ENCODE measurements at places on chromosomes 6 and 20.
A peak's percentile ranks its signal among the peaks of the same experiment; 100 is the strongest.

- no peak for DNase-seq
Observed at GRCh38 chr6:1124885-1125284, 187.0 kb upstream of the FOXQ1 start.

DNA sequence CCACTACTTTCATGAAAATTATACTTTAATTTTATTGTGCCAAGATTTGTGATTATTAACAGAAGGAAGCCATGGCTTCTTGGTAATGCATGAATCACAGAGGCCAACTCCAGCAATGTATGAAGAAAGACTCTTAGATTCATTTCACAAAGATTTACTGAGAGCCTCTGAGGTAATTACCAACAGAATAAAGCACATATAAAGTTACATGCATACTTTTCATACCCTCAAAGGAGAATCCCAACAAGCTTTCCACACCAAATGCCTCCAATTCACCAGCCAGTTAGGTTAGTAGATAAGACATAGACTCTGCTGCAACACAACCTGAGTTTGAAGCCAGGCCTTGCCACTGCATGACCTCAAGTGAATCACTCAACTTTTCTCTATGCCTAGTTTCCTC, 41.9 kb downstream of the HBS1L start:
- DNase-seq = no peak

DNA sequence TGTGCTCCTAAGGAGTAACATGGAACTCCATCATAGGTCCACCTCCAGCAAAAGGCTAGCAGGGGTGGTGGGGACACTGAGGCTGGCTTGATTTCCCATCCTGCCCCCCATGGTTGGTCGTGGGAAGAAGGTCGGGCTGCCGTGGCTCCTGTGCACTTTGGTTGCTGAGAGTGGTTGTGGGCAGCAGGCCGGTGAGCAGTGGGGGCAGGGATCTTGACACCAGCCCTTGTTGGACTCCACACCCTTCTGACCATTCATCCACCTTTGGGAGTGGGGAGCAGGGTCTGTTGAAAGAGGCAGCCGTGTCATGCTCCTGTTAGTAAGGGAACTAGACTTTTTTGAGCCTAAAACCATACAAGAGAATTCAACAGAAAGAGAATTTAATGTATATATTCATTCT, 175.2 kb downstream of the ARID1B start:
- no peak for DNase-seq

- no peak for DNase-seq
Observed at GRCh38 chr6:149013586-149014344, 266.9 kb downstream of the UST start.

DNA sequence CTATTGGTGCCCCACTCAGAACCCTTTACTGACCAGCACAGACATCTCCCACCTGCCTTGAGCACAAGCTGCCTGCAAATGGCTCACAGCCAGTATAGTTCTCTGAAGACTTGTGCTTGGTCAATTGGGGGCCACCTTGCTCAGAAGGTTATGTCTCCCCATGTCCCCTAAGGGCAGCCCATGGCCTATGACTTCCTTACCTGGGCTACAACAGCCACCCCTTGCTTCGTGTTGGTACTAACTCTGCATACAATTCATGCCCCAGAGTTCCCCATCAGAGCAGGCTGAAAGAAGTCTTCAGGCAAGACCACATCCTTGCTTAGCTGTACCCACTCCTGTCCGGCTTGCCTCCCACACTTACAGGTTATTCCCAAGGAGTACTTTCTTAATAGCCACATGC, 57.4 kb downstream of the TOX2 start:
- DNase-seq = no peak

DNA sequence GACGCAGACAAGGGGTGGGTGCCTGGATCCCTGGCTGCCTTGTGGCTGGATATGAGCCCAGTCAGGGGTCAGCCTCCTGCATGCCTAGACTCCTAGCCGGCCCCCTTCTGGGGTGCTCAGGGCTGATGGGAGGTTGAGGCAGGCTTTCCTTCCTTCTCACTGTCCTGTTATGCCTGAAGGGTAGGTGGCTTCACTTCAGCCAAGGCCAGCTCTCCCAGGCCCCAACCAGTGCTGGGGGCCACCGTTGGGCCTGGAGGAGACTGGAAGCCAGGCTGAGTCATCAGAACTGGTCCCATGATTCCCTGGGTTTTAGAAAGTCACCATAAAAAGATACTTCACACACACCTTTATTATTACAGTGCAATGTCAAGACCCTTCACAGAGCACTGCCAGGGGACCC, 2.9 kb upstream of the POU5F1 start:
- no peak for DNase-seq

GRCh38 chr6:23137611-23138010, 568.2 kb downstream of the HDGFL1 start:
- DNase-seq = no peak

GRCh38 chr6:70270287-70271005, 32.4 kb downstream of the COL9A1 start:
- no peak for DNase-seq

GRCh38 chr6:40249935-40250334, 315.7 kb upstream of the MOCS1 start:
- no peak for DNase-seq

DNA sequence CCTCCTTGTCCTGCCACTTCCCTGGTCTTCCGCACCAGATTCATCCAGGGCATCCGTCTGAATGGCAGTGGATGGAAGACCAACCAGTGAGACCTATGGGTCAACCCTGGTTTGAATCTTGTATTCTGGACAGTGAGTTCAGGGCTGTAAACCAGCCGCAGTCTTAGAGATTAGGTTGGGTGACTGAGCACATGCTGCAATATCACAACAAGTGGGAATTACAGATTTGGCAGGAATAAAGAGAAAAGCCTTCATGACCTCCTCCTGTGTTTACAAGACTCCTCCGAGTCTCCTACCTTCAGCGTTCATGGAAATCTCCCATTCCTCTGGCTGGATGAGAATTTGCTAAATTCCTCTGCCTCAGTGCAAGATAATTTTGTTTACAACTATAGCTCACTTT, 9.9 kb downstream of the ECI2 start:
- DNase-seq = no peak

GRCh38 chr6:16481697-16482399, 243.5 kb downstream of the GMPR start:
- DNase-seq = peak; percentile 53

DNA sequence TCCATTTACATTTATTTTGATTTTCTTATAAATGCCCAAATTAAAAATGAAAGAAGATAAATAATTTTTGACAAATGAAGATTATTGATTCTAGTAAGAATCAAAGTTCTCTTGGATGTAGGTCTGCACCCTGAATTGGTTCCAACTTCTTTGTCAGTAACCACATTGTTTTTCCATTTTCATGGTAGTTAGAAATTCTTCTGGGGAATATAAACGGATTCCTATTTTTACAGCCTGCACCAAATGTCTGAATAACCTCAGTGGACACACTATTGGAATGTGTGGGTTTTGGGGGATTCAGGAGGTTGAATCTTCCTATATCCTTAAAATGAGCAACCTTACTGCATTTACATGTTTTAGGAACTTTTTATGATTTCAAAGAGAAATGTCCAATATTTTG, 1085.3 kb upstream of the MAP3K7 start:
- DNase-seq = no peak

- no peak for DNase-seq
Observed at GRCh38 chr6:42009844-42010184, 40.5 kb upstream of the TAF8 start.

GRCh38 chr6:151413372-151414145, 22.2 kb upstream of the ZBTB2 start:
- DNase-seq = peak; percentile 59

- DNase-seq = no peak
Observed at GRCh38 chr20:14820771-14821170, 483.4 kb upstream of the FLRT3 start.

Measured in activated gamma-delta T cell treated with Interleukin-2 at 50 U/mL for 16 hours (primary cell).